ENCODE measurements at places on chromosomes 5 and 9.

- DNase-seq = no peak
Observed at GRCh38 chr5:154642499-154643245, 112.5 kb upstream of the LARP1 start.

DNA sequence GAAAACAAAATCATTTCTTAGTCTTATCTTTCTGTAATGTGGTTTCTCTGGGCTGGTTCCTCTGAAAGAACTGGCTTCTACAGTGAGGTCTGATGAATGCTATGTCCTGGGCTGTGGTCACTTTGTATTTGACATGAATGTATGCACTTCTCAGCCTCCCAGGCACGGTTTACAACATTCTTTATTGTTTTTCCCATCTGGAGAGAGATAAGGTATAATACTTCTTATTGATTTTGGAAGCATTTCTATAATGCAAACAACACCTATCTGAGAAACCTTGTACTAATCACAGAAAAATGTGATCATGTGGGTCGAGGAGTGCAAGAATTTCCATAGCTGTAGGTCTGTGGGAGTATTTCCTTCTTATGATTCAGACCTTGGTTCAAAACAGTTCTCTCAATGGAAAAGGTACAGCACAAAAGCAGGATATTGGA is 46.9 kb downstream of the ACTBL2 start:
- no peak for DNase-seq

- DNase-seq = no peak
Observed at GRCh38 chr9:93808115-93809029, 146.8 kb downstream of the BARX1 start.

GRCh38 chr9:92359394-92359995 is 33.7 kb downstream of the CENPP start:
- DNase-seq = no peak

Data from nephron progenitor cell (in vitro differentiated cells).